ENCODE measurements at places on chromosomes 6 and 20.

DNA sequence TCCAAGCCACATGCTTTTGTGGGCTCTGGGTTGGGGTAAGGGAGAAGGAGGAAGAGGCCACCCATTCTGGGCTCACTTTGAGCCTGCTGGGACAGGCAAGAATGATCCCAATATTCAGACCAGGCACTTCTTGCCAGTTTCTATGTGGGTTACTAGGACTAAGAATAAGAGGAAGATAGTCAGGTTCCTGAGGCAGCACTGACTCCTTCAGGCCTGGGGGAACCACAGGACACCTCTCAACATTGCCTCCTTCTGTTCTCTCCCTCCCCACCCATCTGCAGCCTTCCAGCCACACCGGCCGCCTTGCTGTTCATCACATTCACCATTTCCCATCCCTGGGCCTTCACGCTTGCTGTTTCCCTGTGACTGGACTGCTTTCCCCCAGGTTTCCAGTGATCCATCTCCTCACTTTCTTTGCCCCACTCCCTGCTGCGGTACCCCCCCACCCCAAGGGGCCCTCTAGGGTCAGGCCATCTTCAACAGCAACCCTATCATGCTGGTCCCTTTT is 69.2 kb upstream of the SIRPA start:
- no peak for DNase-seq

- DNase-seq: no peak
Measured at GRCh38 chr6:108587258-108588059, 26.7 kb downstream of the FOXO3 start.

DNA sequence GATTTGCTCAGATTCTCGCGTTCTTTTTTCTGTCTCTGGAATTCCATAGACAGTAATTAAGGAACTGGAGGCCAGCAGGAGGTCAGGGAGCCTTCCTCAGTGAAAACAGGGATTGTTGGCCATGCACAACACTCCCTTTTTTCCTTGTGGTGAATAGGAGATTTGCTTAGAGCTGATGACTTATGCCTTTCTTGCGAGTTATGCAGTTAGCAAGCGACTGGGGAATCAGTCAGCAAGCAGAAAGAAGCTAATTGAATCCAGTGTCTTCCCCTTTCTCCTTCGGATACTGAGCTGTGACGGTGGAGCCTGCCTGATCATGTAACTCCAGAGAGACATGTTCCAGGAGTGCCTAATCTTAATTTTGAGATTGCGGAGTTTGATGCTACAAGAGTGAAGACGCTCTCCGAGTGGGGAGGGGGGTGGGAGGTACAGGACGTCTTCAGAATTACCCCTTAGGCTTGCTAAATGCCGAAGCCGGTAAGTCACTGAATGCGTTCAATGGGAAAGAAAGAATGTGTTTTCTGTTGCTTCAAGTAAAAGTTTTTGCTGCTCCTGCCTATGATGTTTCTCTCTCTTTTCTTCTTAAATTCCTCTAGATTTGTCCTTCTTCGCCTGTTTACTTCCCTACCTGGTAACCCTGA is 165.9 kb downstream of the SASH1 start:
- DNase-seq: no peak

DNA sequence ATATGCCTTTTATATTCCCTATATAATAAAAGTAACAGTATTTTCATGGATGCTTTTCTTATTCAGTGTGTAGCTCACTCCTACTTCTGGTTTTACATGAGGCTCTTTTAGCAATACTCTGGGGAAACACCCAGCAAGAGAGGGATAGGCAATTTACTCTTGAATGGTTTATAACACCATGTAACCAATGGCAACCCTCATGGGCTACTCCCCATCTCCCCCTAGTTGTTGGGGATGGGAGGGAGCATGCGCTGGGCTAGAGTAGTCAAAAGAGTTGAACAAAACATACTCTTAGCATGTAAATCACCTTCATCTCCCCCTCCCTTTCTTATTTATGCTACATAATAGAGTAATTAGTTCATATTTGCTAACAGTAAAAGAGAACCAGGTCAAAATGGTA is 140.1 kb upstream of the LRFN2 start:
- no peak for DNase-seq

GRCh38 chr6:169949511-169950097 is 198.2 kb downstream of the ERMARD start:
- DNase-seq: no peak

DNA sequence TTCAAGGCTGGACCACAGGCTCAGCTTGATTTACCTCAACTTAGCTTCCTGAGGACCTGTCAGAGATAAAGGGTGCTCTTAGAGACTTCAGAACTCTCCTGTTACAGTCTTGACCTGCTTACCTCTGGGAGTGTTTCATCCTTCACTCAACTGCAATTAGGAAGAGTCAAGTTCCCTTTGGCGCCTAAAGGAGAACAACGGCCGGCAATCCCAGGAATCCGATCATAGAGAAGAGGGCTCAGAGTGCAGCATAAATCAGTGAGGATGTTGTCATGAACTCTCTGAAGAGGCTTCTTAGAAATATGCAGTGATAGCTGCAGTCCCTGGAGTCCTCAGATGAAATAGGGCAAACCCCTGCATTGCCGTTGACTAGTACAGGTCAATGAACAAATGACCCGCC is 36.4 kb downstream of the LYRM2 start:
- peak; percentile 56 for DNase-seq

Data from NCI-H187 (cell line).